ENCODE measurements at places on chromosomes 12 and 14.

DNA sequence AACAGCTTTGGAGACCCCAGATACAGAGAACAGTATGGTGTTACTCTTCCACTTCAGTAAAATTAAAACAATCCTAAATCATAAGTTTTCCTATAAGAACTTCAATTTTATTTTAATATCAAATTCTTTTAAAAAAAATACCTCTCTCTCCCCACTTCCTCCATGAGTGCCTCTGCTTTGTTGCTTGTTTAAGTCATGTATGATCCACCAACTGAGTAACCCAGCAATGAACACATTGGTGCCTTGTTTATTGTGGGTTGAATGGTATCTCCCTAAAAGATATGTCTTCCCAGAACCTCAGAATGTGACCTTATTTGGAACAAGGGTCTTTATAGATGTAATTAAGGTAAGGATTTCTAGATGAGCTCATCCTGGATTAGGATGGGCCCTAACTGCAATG is 143.5 kb upstream of the EGLN3 start:
- no peak for DNase-seq

DNA sequence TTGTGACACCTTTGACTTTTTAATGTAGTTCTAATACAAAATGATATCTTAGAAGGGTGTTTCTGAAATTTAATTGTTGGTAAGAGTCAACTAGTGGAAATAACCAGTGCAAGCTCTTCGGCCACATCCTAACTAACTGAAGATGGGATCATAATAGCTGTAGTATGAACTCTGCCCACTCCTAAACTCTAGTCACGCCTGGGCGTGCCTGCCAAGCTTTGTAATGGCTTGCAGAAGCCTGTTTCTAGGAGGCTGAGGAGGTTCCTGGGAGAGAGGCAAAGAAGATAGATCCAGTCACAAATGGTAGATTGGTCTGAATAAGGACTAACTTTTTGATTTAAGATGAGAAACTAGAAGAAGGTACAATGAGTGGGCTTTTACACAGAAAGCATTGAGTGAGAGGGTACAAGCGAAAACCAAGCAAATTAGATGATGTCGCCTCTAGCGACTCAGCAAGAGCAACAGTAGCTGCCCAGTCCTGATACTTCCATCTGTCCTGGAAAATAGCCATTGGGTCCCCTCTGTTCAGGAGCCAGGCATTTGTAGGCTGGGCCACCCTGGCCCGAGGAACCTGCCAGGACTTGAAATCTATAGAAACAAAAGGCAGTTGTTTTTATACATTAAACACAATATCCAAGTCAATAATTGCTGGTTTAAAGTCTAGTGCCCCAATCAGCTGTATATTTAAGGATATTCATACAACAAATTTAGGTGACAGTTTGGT is 148.8 kb downstream of the SLC38A4 start:
- DNase-seq: no peak

- no peak for DNase-seq
Measured at GRCh38 chr12:53829130-53829819, 77.5 kb upstream of the CISTR start.

DNA sequence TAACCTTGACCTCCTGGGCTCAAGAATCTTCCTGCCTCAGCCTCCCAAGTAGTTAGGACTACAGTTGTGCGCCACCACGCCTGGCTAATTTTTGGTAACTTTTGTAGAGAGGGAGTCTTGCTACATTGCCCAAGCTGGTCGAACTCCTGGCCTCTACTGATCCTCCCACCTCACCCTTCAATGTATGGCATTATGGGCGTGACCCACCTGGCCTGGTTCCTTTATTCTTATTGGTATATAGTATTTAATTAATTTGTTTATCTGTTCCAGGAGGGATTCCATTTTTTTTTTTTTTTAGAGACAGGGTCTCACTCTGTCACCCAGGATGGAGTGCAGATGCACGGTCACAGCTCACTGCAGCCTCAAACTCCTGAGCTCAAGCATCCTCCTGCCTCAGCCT is 40.9 kb upstream of the EAPP start:
- DNase-seq: no peak

- DNase-seq: no peak
Measured at GRCh38 chr12:122449317-122449716, 26.8 kb upstream of the CLIP1 start.

- DNase-seq: no peak
Measured at GRCh38 chr12:129727100-129727499, 176.7 kb downstream of the TMEM132D start.

GRCh38 chr14:35669782-35670181 is 135.8 kb downstream of the INSM2 start:
- DNase-seq: no peak

DNA sequence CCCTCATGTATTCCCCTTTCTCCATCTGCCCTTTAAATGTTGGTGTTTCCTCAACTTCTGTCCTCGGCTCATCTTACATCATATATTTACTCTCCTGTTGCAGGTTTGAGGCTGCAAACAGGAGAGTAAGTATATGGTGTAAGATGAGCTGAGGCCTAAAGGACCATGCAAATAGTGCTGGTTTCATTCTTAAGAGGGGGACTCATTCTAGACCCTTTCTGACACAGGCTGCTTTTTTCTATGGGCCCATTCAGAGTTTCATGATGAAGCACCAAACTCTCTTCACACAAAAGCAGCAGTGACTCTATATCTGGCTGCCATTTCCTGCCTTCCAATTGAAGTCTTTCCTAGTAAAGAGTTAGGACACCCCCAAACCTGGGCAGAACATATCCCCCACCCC is 218.5 kb downstream of the PHLDA1 start:
- DNase-seq: no peak

- no peak for DNase-seq
Measured at GRCh38 chr14:101114726-101115515, 211.4 kb upstream of the RTL1 start.

- DNase-seq: no peak
Measured at GRCh38 chr14:43147485-43147884, 1359.6 kb downstream of the FSCB start.

- DNase-seq: no peak
Measured at GRCh38 chr12:44689587-44689986, 186.5 kb downstream of the NELL2 start.

- DNase-seq: no peak
Measured at GRCh38 chr14:45559626-45560025, 306.6 kb upstream of the MIS18BP1 start.

DNA sequence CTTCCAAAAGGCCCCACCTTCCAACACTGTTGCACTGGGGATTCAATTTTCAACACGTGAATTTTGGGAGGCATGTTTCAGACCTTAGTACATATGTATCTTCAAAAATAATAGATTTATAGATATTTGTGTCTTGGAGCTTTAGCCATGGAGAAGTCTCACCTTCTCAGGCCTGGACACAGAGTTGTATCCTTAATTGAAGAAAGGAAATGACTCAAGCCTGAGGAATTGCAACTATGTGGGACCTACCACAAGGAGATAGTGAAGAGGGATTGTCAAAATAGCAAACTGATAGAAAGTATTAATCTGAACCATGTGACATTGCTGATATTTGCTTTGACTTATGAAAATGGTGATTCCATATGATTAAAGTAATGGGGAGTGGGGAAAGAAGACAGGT is 89.8 kb downstream of the ACSS3 start:
- DNase-seq: no peak

DNA sequence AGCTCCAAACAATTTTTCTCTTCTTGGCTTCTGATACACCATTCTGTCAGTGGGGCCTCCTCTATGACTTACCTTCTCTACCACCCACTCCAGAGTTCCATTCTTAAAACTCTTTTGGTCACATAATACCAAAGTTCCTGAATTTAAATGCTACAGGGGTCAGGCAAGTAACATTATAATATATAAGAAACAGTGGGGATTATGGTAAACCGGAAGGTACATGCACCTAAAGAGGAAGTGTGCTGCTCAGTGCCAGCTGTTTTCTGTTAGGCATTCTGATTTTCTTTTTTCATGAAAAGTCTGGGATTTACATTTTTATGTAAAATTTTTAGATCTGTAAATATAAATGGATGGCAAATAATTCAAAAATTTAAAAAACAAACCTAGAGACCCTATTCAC is 39.9 kb downstream of the SOS2 start:
- no peak for DNase-seq

- DNase-seq: no peak
Measured at GRCh38 chr12:46071335-46071734, 81.0 kb upstream of the SCAF11 start.

- DNase-seq: no peak
Measured at GRCh38 chr12:2215709-2216560, 163.1 kb downstream of the CACNA1C start.

GRCh38 chr12:32051511-32052211 is 55.0 kb upstream of the BICD1 start:
- no peak for DNase-seq

- no peak for DNase-seq
Measured at GRCh38 chr12:118560733-118561132, 184.4 kb downstream of the SUDS3 start.

DNA sequence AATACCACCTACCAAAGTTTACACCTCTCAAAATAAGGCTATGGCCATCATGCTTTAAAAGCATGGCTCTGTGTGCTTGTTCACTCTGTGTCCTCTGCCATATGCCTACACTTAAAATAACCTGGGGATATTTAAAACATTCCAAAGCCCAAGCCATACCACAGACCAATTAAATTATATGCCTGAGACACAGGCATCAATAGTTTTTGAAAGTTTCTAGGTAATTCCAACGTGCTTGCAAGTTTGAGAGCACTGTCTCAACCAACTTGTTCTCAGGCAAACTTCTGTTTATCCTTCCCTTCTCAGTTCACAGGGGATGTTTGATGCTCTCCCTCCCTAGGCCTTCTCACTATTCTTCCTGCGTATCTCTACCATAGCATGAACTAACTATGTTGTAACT is 3.4 kb upstream of the FRMD6 start:
- no peak for DNase-seq
